ENCODE measurements at places on chromosomes 1 and 21. TPM values are rescaled to one million over a fixed set of nuclear protein-coding genes. Genes with fewer than 3 reads are reported as not detected.

The CD48 gene
- total RNA-seq, result not detected

The IGSF3 gene
- total RNA-seq, result 30.8 TPM

The ADAMTS1 gene
- 28.4 TPM for total RNA-seq

The GFI1 gene
- total RNA-seq, result not detected

The SLAMF6 gene
- total RNA-seq, result not detected

The IFI44L gene
- 1.4 TPM for total RNA-seq

The KRTAP13-3 gene
- not detected for total RNA-seq

The LCE3E gene
- total RNA-seq, result not detected
